HFFc6 (cell line): ENCODE measurements at places on chromosomes 11 and 22. TPM values are rescaled to one million over a fixed set of nuclear protein-coding genes. Genes with fewer than 3 reads are reported as not detected.

KCNJ5 gene
- not detected in 2 replicates for total RNA-seq

TTC9C gene
- total RNA-seq = 44.0 to 50.4 TPM (median 45.8 TPM) in 3 replicates

FJX1 gene
- 40.7 to 58.6 TPM (median 48.2 TPM) in 3 replicates for total RNA-seq

KRTAP5-8 gene
- total RNA-seq = not detected in 3 replicates

- H3K4me3 ChIP-seq = no peak overlapping the region
- no peak overlapping the region for H3K27ac ChIP-seq
- DNase-seq = no peak
- H3K4me1 ChIP-seq = peaks cover 18% of the 10 kb centered on the region; the same call in 1 of the 2 replicates
- no peaks in the 10 kb centered on the region for H3K27me3 ChIP-seq
These were observed 455.4 kb downstream of the DLG2 start for GRCh38 chr11:85171648-85172257.

DNA sequence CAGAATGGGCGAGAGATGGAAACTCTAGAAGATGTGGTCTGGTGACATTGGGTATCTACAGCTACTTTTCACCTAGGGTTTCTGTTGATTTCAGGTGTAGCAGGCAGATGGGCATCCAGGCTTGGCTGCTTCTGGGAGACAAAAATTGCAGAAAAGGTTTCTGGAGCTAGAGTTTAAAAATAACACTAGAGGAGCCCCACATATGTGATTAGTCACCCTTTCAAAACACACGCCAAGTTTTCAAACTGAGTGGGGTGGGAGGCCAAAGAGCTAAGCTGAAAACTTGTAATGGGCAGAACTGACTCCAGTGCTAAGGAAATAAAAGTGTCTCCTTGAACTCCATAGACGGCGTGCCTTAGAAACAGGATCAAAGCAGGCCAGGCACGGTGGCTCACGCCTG is 80.8 kb downstream of the GRK3 start:
- no peak overlapping the region for H3K27ac ChIP-seq
- no peaks in the 10 kb centered on the region for H3K36me3 ChIP-seq
- no peaks in the 10 kb centered on the region for H3K4me1 ChIP-seq
- no peak overlapping the region for H3K4me3 ChIP-seq

GRCh38 chr11:80365076-80365725 is 924.4 kb upstream of the TENM4 start:
- no peak overlapping the region for H3K27ac ChIP-seq
- no peaks in the 10 kb centered on the region for H3K27me3 ChIP-seq
- no peak for DNase-seq

GRCh38 chr11:33747979-33748378 is 11.8 kb upstream of the CD59 start:
- H3K4me3 ChIP-seq = no peak overlapping the region; the same call in 1 of the 2 replicates
- no peak overlapping the region for H3K27ac ChIP-seq
- peaks cover 15% of the 10 kb centered on the region for H3K4me1 ChIP-seq
- DNase-seq = peak; percentile 38
- no peaks in the 10 kb centered on the region for H3K27me3 ChIP-seq

DNA sequence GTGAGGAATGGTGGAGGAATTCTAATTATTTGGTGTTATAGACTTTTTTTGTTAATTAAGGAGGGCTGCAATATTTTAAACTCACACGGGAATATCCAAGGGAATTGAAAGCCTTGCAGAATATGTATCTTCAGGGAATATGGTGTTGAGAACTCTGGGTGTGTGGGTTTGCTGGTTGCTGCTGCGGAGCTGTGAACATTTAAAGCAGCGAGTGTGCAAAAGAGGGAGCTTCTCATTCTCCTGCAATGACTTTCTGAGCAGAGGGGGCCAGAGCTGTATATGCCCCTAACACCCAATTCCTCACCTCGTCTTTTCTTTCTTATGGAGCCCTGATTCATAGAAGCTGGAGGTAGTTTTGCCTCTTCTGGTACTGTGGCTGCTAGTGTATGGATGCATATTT is 217.7 kb downstream of the HIPK3 start:
- H3K4me3 ChIP-seq = no peak overlapping the region
- DNase-seq = no peak
- peaks cover 51% of the 10 kb centered on the region for H3K4me1 ChIP-seq
- H3K27ac ChIP-seq = peak overlapping the region; percentile 19; the same call in 1 of the 2 replicates
